ENCODE measurements at places on chromosomes 6 and 20.

GRCh38 chr6:159655409-159655988 is 37.5 kb downstream of the SOD2 start:
- no peaks in the 10 kb centered on the region for H3K4me1 ChIP-seq
- DNase-seq, result no peak
- peaks cover 20% of the 10 kb centered on the region for H3K36me3 ChIP-seq
- H3K4me3 ChIP-seq, result no peak overlapping the region

DNA sequence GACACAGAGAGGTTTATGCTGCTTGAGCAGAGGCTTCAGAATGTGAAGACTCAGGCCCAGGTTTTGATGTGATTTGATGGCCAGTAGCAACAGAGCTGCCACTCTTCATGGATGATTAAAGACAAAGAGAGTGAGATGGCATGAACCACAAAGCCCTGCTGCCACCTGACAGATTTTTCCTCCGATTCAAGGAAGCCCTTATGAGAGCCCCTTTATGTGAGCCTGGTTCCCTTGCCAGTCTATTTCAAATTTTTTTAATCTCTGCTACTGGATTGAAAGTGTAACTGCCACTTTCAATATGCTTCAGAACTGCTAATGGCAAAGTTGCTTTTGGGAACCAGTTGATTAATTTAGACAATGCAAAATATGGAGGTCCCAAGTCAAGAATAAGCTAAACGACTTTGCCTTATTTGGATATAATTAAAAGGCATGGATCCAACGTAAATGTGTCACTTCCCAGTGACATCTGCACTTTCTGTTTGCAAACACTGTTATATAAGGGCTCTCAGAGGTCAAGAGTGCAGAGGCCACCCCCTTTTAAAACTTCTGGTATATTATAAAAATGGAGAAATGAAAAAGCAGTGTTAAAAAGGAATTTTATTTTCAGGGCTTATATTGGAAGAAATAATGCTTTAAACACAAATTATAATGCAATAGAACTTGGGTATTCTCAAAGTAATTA is 238.9 kb upstream of the FLRT3 start:
- no peak for DNase-seq
- H3K4me3 ChIP-seq, result no peak overlapping the region
- H3K27ac ChIP-seq, result no peak overlapping the region
- no peaks in the 10 kb centered on the region for H3K4me1 ChIP-seq

DNA sequence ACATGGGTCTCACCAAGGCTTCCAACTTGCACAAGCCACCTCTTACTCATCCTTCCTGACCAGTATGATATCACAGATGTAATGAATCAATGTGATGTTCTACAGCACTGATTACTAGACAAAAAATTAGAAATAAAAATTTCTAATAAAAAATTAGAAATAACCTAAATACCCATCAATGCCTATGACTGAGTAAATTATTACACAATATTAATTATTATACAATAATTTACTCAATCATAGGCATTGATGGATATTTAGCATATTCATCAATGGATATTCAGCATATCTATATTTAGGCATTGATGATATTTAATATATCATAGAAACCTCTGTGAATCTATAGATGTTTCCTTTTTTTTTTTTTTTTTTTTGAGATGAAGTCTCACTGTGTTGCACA is 43.2 kb upstream of the MBOAT1 start:
- H3K36me3 ChIP-seq, result no peaks in the 10 kb centered on the region
- no peak for DNase-seq
- H3K27ac ChIP-seq, result no peak overlapping the region
- no peaks in the 10 kb centered on the region for H3K4me1 ChIP-seq
- H3K4me3 ChIP-seq, result no peak overlapping the region

DNA sequence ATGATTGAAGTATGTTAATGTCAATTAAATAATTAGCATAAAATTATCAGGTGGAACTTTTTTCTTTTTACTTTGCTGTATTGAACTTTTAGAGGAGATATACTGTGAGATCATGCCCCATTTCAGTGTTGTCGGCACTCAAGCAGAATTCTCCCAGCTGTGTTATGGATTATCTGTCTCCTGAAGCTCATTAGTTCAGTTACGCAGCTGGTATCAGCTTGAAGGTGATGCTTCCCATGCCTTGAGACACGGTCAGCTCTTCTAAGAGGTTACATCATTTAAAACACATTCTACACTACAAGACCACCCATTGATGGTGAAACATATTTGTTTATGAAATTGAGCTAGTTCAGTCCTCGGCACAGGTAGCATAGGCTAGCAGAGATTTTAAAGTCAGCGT is 68.9 kb upstream of the PHACTR2 start:
- DNase-seq, result no peak
- H3K4me1 ChIP-seq, result no peaks in the 10 kb centered on the region
- H3K27ac ChIP-seq, result no peak overlapping the region
- H3K4me3 ChIP-seq, result no peak overlapping the region
- H3K27me3 ChIP-seq, result no peaks in the 10 kb centered on the region

DNA sequence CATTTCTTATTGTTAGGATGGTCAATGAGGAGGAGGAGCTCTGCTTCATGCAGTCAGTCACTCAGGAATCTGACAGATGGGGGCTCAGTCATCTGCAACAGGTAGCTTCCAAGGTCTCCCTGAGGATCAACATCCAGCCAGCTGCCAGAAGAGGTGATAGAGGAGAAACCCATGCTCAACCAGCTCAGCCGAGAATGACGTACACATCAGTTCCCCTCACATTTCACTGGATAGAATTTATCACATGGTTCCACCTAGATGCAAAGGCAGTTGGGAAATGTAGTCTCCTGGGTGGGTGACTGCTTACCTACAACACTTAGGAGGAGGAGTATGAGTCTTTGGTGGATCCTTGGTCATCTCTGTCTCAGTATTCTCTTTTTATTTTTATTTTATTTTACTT is 144.5 kb downstream of the CEBPB start:
- H3K27me3 ChIP-seq, result peaks cover 2% of the 10 kb centered on the region
- H3K27ac ChIP-seq, result no peak overlapping the region
- no peaks in the 10 kb centered on the region for H3K36me3 ChIP-seq
- H3K4me1 ChIP-seq, result peaks cover 9% of the 10 kb centered on the region

DNA sequence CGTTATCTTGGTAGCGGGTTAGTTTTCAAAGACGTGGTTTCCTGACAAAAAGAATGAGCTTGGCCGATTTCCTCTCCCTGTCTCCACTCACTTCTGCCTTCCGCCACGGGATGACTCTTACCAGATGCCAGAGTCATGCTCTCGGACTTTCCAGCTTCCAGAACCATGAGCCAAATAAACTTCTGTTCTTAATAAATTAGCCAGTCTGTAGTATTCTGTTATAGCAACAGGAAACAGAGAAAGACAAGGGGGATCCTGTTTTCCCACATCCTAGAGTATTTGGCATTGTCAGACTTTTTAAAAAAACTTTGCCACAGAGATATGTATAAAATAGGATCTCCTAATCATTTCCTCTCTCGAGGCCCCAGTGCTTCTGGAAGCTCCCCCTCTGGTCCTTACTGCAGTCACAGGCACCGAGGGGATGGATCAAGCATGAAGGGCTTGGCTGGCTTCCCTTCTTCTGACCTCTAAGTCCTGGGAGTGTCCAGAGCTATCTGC is 84.9 kb upstream of the NAA20 start:
- no peak for DNase-seq
- H3K4me1 ChIP-seq, result peaks cover 28% of the 10 kb centered on the region
- no peak overlapping the region for H3K27ac ChIP-seq
- H3K4me3 ChIP-seq, result no peak overlapping the region

Measured in naive thymus-derived CD8-positive, alpha-beta T cell (primary cell).